ENCODE measurements at places on chromosomes 2 and 18.

DNA sequence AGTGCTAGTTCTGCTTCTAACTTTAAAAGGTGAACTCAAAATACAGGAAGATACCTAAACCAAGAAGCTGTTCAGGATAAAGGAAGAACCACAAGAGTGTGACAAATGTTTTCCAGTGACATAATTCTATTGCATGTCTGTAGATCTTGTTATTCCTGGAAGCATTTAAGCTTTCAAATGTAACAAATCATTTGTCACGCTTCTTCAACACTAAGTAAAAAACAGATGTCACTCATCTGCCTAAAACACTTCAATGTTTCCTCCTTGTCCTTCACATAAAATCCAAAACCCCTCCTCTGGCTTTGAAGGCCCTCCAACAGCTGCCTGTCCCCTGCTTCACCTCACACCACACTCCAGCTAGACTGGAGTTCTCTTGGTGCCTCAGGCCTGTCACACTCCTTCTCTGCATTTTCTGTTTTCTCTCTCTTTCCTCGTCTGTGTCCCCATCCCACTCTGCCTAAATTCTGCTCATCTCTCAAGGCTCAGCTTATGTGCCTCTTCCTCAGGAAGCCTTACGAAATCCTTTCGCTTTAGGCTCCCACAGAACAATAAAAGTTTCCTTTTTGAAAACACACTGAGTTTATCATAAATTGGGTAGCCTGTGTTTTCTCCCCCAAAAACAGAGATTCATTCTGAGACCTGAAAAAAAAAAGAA, 6.4 kb upstream of the CLEC4F start:
- no peaks in the 10 kb centered on the region for H3K36me3 ChIP-seq
- H3K4me3 ChIP-seq: no peak overlapping the region
- no peak overlapping the region for H3K27ac ChIP-seq
- no peaks in the 10 kb centered on the region for H3K27me3 ChIP-seq
- DNase-seq: no peak

GRCh38 chr2:50777954-50778353, 254.0 kb downstream of the NRXN1 start:
- H3K27ac ChIP-seq: no peak overlapping the region
- H3K4me3 ChIP-seq: no peak overlapping the region
- no peak for DNase-seq
- no peaks in the 10 kb centered on the region for H3K36me3 ChIP-seq

- H3K27me3 ChIP-seq: no peaks in the 10 kb centered on the region
- no peaks in the 10 kb centered on the region for H3K36me3 ChIP-seq
- no peak for DNase-seq
- no peaks in the 10 kb centered on the region for H3K4me1 ChIP-seq
Observed at GRCh38 chr2:209519271-209519670, 95.4 kb downstream of the MAP2 start.

GRCh38 chr18:43825768-43826167, 548.5 kb upstream of the SYT4 start:
- no peaks in the 10 kb centered on the region for H3K36me3 ChIP-seq
- H3K27me3 ChIP-seq: no peaks in the 10 kb centered on the region
- H3K4me3 ChIP-seq: no peak overlapping the region

All from kidney (tissue), 22 donors.